Stimulated activated CD8-positive, alpha-beta memory T cell treated with anti-CD3 and anti-CD28 coated beads, Interleukin-7, amount 100 ng/mL, for 1 hour (primary cell): ENCODE measurements at places on chromosomes 5 and 9.

- no peak for DNase-seq
Measured at GRCh38 chr9:121842612-121842978, 191.2 kb downstream of the DAB2IP start.

GRCh38 chr9:77092536-77092935, 73.1 kb downstream of the FOXB2 start:
- no peak for DNase-seq

DNA sequence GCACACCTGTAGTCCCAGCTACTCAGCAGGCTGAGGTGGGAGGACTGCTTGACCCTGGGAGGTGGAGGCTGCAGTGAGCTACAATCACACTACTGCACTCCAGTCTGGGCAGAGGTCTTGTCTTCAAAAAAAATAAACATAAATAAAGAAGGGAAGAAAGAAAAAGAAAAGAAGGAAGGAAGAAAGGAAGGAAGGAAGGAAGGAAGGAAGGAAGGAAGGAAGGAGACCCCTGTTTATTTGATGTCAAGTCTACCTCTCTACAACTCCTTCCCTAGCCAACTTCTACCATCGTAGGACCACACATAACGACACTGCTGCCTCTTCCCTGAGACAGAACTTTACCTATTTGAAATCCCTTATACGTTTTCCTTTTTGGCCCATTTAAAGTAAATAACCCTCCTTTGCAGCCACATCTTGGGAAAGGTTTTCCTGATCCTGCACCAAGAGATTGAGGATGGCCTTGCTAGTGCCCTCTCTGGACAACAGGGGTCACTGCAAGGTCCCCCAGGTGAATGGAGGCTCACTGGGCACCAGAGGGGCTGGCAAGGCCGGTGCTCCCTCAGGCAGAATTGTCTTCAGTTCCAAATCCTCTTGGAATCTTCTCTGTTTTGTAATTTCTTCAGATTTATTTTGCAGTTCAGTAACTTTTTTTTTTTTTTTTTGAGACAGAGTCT, 10.5 kb downstream of the RPS14 start:
- no peak for DNase-seq

GRCh38 chr9:130073373-130073772, 19.7 kb downstream of the GPR107 start:
- no peak for DNase-seq

DNA sequence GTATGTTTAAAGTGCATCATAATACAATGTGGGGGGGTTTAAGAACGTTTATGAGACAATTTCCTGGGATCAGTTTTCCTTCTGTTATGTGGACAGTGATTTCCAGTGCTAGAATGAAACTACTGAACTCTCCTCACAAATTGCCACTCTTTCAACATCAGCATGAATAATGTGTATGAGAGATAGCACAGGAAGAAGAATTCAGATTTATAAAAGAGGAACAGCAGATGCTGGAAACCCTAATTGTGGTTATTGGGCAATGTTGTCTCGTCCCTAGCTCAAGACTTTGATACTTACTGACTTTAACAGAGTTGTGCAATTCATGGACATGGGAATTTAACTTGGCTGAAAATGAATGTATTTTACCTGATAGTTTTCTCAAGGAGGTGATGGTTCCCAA, 410.8 kb upstream of the MEF2C start:
- no peak for DNase-seq

- DNase-seq = no peak
Measured at GRCh38 chr9:117938086-117938485, 233.9 kb downstream of the TLR4 start.

GRCh38 chr9:108845507-108845906, 10.3 kb downstream of the ACTL7B start:
- DNase-seq = no peak

DNA sequence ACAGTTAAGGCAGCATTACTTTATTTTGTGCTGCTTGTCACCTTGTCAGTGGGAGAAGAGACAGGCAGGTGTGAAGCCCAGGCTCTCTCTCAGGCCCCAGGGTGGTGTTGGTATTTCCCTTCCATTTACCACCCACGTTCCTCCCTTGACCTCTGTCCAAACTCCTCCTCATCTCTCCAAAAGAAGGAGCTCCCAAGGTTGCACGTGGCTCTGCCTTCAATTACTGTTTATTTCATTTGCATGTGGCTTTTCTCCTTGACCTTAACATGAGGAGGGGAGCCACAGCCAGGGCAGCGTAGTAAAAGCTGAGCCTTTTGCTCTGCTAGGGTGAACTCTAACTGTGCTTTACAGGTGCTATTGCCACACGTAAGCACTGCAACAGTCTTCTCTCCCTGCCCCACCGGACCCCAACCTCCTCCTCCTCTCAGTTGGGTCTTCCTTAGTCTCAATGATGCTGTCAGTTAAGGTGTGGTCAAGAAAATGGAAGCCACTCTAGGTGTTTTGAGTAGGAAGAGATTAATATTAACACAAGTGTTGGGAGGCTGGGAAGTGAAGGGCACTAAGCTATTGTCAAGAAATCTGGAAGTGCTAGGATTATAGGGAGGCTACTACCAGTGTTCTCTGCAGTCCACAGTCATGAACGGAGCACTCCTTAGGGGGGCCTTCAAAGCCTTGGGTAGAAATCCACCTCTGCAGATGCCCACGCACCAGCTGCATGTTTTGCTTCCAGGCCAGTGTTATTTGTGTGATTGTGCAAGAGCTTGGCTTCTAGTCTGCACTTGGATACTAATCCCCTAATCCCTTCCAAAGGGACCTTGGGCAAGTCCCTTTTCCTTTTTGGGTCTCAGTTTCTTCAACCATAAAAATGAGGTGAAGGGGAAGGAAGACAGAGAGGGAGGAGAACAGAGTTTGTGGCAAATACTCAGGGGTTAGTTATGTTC, 3.9 kb upstream of the ALDH1B1 start:
- no peak for DNase-seq

DNA sequence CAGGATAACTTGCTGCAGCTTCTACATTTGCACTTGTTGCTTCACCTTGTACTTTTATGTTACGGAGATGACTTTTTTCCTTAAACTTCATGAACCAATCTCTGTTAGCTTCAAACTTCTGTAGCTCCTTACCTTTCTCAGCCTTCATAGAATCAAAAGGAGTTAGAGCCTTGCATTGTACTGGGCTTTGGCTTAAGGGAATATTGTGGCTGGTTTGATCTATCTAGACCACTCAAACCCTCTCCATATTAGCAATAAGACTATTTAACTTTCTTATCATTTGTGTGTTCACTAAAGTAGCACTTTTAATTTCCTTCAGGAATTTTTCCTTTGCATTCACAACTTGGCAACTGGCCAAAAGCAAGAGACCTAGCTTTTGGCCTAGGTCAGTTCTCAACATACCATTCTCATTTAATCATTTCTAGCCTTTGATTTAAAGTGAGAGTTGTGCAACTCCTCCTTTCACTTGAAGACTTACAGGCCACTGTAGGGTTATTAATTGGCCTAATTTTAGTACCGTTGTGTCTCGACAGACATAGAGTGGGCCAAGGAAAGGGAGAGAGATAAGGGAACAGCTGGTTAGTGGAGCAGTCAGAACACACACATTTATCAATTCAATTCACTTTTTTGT, 63.7 kb downstream of the SHOC1 start:
- DNase-seq = no peak

DNA sequence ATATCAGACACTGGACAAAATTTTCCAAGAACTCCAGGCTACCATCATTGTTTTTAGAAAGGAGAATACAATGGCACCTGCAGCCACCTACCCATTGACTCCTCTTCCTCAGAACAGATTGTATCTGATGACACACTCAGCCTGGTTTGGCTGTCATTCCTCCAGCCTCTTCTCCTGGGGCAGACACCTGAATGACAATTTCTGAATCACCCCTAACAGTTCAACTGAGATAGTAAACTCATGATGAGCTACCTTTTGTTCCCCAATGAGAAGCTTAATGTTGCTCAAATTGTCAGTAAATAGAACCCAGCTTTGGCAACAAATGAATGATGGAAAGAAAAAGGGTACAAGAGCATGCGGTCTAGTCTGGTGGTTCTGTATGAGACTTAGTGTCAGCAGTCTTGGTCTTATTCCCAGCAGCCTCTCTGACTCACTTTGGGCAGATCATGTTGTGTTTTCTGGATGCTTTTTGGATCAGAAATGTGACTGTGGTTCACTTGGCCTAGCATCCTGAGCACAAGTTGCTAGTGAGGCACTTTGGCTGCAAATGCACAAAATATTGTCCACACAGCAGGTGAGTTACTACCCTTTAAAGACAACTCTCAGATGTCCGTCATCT, 78.3 kb downstream of the MAMDC2 start:
- no peak for DNase-seq

DNA sequence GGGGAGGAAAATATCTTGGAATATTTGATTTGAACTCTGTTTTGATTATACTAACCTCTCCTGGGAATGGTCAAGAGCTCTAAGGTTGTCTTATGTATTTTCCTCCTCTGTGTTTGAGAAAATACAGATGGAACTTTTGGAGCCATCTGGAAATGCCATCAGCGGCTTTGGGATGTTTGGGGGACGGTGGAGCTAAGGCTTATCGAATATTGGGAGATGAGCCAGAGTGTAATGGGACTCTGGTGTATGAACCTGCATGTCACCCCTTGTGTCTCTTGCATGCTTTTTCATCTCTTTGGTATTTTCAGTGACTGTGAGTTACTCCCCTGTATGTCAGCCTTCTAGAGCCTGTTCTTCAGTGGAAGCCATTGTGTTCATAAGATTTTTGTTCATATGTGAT, 180.0 kb upstream of the OTULINL start:
- no peak for DNase-seq

GRCh38 chr5:120507800-120508463, 43.8 kb downstream of the PRR16 start:
- DNase-seq = no peak

DNA sequence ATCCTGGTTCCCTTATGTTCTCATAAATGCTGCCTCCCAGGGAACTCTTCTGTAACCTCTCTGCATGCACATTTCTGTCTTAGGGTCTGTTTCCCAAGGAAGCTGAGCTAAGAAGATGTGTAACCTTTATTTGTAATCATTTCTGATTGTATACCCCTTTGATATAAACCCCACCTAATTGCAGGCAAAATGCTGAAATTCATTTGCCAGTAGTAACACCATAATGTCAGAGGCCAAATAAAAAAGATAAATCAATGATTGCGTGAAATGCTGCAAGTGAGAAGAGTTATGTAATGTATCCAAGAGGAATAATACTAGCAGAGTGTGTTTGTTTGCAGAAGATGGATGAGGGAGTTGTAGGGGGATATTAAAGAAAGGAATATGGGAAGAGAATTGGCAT, 822.6 kb upstream of the GRAMD2B start:
- no peak for DNase-seq

GRCh38 chr5:178204935-178205748, 809 bp downstream of the HNRNPAB start:
- peak; percentile 39 for DNase-seq

GRCh38 chr5:57719216-57719615, 236.6 kb upstream of the ACTBL2 start:
- DNase-seq = no peak

DNA sequence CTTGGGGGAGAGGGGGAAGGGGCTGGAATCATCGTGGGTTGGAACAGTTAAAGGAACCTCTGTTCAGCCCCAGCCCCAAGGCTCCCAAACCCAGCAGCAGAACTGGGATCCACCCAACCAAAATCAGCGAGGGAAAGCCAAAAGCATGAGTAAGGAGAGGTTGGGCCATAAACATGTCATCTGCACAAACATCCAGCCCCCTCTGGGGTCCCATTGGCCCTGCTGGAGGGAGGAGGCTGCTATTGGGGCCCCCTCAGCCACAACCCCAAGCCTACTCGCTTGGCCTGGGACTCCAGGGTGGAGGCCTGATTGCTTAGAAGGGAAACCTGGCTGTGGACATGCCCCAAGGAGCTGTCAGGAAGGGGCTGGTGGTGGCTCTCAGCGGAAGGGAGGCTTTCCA, 154.9 kb downstream of the FGF18 start:
- DNase-seq = no peak

GRCh38 chr5:105836268-105836667, 1834.5 kb downstream of the EFNA5 start:
- DNase-seq = no peak

- no peak for DNase-seq
Measured at GRCh38 chr9:3191715-3192114, 334.1 kb downstream of the RFX3 start.

GRCh38 chr5:137155261-137156000, 343.7 kb downstream of the SPOCK1 start:
- DNase-seq = no peak

DNA sequence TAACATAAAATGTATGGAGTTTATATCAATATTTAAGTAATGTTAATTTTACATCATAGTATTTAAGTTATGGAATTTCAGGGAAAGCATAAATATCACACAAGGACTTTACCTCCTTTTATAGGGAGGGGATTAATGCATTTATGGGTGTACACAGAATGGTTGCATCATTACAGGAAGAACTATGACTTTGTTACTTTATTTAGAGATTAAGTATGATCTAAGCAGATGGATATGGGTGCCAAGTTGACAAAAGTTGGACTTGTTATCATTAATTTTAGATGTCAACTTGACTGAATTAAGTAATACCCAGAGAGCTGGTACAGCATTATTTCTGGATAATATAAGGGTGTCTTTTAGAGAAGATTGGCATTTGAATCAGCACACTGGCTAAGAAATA, 160.5 kb upstream of the CDH10 start:
- DNase-seq = no peak

DNA sequence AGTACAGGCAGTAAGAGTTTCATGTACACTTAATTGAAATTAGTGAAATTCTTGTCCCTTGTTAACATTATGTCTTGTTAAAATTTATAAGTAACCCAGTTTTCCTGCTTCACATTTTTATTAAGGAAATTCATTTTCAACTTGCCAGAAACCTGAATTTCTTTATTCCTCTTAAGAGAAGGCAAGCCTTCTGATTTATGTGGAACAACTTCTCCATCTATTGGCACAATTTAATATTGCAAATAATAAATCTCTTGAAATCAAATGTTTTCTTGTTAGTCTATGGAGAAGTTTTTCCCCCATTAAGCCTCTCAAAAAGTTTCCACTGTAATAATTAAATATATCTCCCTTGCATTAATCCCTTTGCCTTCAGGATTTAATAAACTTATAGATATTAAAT, 33.8 kb upstream of the ACO1 start:
- DNase-seq = no peak

- DNase-seq = no peak
Measured at GRCh38 chr5:50702615-50703366, 36.4 kb downstream of the PARP8 start.

GRCh38 chr5:24094081-24094679, 550.6 kb downstream of the CDH10 start:
- DNase-seq = no peak

DNA sequence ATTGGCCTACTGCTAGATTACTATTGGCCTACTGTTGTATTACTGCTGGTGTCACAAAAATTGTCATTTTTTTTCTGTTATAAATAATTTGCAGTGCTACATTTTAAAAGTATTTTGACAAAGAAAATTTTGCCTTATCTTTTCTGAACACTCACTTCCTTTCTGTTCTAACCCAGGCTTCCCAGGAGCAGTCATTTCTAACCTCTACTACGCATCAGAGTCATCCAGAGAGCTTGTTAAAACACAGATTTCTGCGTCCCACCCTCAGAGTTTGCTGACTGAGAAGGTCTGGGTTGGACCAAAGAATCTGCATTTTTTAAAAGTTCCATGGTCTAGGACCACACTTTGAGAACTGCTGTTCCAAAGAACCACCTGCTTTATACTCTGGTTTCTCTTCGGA, 306.1 kb downstream of the GLIS3 start:
- DNase-seq = no peak
